Activated CD4-positive, alpha-beta T cell treated with anti-CD3 and anti-CD28 coated beads, Interleukin-10, Interleukin-2, amounts not matched to agents 100 ng/mL and 50 ng/mL, durations not matched to agents 16 hours and 8 hours (primary cell): ENCODE measurements at places on chromosomes 4 and X.
A peak's percentile ranks its signal among the peaks of the same experiment; 100 is the strongest.

GRCh38 chr4:37452952-37453280 is 208.4 kb downstream of the NWD2 start:
- peak; percentile 64 for DNase-seq

GRCh38 chrX:51332188-51332942 is at the start of gene NUDT10:
TSS of gene NUDT10 (plus strand) at chrX:51332822. CDS start at chrX:51332966, 144 bp downstream.
- peak; percentile 34 for DNase-seq

DNA sequence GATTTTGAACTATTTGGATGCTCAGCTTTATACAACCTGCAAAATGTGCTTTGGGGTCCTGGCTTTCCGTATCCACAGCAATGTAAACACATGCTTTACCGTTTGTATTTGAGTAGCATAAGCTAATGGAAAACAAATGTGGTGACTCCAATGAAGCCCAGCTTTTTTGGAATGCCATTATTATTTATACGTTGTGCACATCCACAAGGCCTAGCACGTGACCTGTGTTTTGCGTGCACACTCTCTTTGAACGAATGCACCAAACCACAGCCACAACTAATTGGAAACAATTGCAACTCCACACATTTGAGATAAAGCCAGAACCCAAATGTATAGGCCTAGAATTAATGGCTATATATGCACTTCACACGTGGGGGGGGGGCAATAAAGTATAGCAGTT is 189.5 kb upstream of the GPC4 start:
- DNase-seq: no peak

DNA sequence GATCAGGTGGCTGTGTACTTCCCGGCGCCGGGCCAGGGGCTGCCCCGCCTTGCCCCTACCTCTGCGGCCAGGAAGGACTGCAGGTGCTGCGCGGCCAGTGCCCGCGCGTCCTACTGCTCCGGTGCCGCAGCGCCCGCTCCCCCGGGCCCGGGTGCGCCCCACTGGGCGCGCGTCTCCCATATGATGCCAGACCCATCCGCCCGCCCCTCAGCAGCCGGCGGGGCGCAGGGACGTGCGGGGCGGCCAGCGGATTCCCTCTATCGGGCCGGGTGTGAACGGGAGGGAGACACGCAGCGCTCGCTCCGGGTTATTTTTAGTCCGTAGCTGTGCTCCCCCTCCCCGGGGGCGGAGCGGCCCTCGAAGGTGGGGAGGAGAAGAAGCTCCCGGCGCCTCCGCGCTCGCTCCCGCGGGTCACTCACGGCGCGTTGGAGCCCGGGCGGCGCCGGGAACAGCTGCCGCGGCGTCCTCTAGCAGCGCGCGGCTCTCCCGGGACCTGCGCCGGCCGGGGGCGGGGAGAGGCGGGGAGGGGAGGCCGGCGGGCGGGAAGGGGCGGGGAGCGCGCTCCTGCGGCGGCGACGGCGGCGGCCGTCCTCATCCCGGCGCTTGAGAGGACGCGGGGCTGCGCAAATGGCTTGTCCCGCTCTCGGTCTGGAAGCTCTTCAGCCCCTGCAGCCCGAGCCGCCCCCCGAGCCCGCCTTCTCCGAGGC is 103.6 kb downstream of the UCHL1 start:
- DNase-seq: no peak

GRCh38 chr4:13316354-13316753 is 167.8 kb downstream of the RAB28 start:
- DNase-seq: no peak

DNA sequence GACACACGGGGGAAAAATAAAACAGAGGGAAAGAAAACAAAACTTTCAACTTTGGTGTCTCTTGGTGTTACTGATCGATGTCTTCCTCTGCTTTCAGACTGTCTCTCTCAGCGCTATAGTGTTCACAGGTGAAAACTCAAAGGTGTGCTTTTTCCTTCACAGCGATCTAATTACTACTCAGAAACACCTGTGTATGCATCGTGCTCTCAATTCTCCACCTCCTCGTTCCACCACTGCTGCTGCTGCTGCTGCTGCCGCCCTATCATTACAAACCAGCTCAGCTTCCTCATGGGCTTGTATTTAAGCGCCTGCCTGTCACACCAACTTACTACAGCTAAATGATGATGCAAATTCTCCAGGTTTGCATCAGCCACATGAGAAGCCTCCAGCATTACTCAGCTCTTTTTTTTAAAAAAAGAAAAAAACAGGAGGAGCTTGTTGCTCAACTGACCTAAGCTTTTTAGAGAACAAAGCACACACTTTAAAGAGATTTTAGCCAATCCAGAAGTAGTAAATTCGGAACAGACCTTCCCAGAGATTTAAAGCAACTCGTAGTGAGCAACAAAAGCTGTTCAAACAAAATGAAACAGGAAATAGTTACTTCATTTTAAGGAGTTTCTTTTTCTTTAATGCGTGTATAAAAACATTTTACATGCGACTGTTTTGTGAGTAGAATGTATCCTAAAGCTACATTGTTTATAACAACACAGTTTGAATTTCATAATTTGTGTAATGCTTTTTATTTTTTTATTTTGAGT is at the start of gene SLC7A11:
Gene SLC7A11, minus strand, starts transcription at position 274 of the 758 bp plus-strand sequence. CDS start 280 bp downstream, outside the sequence.
- peak; percentile 94 for DNase-seq

DNA sequence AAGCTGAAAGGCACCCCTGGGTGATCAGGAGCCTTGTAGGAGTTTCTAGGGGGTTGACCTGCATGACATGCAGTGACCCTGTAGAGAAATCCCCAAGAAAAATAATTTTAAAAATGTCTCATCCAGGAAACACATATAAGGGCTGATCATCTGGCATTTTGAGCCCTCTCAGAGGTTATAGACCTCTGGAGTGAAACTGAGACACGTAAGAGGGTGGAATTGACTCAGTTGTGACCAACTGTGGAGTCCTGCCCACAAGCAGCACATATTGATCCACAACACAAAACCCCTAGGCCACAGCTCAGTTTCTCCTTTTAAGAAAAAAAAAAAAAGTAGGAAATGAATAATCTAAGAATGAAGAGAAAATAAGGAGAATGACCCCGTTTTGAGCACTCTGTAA is 32.5 kb upstream of the MTMR8 start:
- DNase-seq: peak; percentile 36

- no peak for DNase-seq
Observed at GRCh38 chrX:30027636-30028035, 187.7 kb upstream of the MAGEB2 start.

GRCh38 chr4:168515222-168516011 is 18.6 kb downstream of the PALLD start:
- no peak for DNase-seq

- no peak for DNase-seq
Observed at GRCh38 chr4:26235500-26235899, 85.3 kb upstream of the RBPJ start.

DNA sequence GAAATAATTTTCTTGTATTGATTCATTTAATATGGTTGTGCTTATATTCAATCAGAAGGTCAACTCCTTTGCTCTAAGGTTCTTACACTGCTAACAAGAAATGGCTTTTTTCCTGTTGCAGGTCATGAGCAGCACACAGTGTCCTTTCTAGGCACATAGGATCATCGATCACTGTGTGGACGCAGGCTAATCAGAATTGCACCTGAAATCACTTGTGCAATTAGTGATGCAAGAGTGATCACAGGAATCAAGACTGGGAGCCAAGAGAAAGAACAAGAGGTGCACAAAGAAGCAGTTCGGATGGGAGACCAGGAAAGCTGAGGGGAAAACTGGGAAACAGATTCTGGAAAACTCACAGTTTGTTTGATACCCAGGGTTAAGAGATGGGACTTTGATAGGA is 21.1 kb downstream of the TDO2 start:
- DNase-seq: no peak

GRCh38 chr4:1708581-1708980 is 3.5 kb downstream of the SLBP start:
- DNase-seq: no peak

GRCh38 chrX:41877167-41877566 is 46.2 kb downstream of the CASK start:
- no peak for DNase-seq

DNA sequence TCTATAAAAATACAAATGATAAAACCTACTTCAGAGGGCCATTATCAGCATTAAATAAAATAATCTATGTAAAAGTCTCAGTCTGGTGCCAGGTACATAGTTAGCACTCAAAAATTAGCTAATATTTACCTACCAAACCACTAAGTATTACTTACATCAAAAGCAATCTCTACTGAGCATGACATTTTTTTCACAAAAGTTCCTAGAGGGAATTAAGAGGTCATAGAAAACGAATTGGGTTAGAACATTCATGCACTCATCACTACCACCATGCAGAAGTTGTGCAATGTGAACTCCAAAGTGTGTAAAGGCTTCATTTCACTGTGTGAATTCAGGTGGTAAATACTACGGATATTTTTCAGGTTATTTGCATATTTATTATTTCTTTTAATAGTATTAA is 209.5 kb upstream of the FGF13 start:
- DNase-seq: no peak

- DNase-seq: no peak
Observed at GRCh38 chr4:164027805-164028204, 533.3 kb downstream of the TMA16 start.
